ENCODE measurements at places on chromosomes 6 and 20. TPM values are rescaled to one million over a fixed set of nuclear protein-coding genes. Genes with fewer than 3 reads are reported as not detected.

HSPA1L gene
- total RNA-seq, result 0.29 TPM

MICA gene
- 46.8 TPM for total RNA-seq

C6orf52 gene
- total RNA-seq, result not detected

SYNDIG1 gene
- 0.12 TPM for total RNA-seq

RIPOR2 gene
- total RNA-seq, result under 0.01 TPM

GRCh38 chr6:6804843-6805615 lies 216.5 kb downstream of the LY86 start:
- DNase-seq, result no peak

- no peak for DNase-seq
These were observed 1.4 kb downstream of the SOX12 start for GRCh38 chr20:326645-327185.

- no peak for DNase-seq
These were observed 160.2 kb downstream of the CARMIL1 start for GRCh38 chr6:25439368-25439767.

DNA sequence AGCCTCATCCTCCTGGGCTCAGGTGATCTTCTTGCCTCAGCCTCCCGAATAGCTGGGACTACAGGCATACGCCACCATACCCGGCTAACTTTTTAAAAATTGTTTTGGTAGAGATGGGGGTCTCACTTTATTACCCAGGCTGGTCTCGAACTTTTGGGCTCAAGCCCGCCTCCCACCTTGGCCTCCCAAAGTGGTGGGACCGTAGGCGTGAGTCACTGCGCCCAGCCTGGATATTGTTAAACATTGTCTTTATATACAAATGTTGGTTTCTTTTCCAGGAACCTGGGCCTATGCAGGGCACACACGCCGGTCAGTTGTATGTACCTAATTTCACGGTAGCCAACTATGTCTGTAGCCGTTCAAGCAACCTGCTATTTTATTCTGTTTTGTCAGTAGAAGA lies 60.1 kb downstream of the SYNJ2 start:
- DNase-seq, result no peak

DNA sequence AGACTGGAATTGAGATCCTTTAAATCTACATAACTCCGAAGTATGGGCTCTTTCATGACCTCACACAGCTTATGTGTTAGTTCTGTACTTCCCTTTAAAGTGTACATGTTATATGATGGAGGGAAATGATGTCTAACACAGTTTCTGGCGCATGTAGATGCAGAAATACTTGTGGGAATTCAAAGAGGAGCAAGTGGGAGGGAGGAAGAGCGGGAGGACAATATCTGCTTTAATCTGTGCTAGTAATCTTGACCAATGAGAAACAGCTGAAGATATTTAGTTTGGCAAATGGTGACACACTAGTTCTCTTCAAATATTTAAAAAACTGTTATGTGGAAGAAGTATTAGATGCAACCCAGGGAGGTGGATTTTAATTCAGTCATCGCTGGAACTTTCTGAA lies 62.9 kb upstream of the PLEKHG1 start:
- DNase-seq, result no peak

DNA sequence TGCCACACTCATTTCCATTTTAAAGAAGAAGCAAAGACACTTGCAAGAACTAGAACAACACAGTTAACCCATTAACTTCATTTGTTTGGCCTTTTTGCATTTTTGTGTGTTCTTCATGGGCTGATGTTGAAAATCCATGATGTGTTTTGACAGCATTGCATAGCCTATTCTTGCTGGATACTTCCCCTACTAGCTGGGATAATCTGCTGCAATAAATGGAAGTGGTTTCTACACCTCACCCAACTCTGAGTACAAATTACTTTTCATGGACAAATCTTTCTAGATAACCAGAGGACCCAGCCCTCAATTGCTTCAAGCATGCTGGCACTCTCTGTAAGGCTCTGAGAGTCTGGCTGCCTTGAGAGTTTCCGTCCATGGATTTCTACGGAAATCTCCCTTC lies 26.5 kb downstream of the CST9L start:
- DNase-seq, result no peak

DNA sequence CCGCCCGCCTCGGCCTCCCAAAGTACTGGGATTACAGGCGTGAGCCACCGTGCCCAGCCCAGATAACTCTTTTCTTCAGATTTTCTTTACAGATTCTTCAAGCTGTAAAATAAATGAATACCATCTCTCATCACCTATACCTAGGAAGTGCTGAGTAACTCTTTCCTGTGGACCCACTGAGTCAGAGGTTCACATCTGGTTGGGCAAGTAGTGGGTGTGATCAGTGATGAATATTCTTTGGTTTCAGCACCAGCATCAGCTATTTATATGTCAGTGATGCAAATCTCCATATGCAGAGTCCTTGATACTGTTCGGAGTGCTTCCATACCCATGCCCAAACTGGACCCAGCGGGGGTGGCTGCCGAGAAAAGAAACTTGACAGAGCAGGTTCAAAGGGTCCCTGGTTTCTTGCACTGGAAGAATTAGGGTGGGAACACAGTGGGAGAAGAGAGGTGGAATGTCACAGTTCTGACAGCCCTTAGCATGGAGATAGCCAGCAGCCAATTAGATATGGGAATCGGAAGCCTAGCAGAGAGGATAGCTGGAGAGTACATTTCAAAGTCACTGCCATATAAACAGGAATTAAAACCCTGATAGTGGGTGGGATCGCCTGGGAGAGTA lies 64.9 kb upstream of the DDR1 start:
- DNase-seq, result no peak
